ENCODE measurements at places on chromosomes 13 and 19.
A peak's percentile ranks its signal among the peaks of the same experiment; 100 is the strongest.

DNA sequence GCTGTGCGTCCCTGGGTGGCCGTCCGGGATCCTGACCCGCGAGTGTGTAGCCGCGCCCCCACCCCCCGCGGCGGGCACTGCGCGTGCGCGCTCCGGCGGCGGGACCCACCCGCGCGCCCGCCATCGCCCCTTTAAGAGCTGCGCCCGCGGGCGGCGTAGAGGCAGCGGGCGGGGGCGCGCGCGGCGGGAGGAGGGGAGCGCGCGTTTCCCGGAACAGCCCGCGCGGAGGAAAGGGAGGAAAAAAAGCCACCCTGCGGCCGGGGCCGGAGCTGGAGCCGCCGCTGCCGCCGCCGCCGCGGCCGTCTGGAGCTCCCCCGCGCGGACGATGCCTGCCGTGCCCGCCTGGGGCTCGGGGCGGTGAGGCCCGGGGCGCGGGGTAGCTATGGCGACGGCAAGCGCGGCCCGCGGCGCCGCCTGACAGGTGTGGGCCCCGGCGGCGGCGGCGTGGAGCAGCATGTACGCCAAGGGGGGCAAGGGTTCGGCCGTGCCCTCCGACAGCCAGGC lies at the start of gene SSBP4:
SSBP4 (plus strand) TSS at position 204 of the 504 bp plus-strand sequence; CDS start at position 455, 251 bp downstream.
- DNase-seq: peak; percentile 61

- no peak for DNase-seq
Observed at GRCh38 chr19:16660763-16661479, at the start of gene TMEM38A. TSS of gene TMEM38A (plus strand) at chr19:16661139. CDS start at chr19:16661218, 79 bp downstream.

- no peak for DNase-seq
Observed at GRCh38 chr19:10918359-10918758, 10.1 kb downstream of the YIPF2 start.

GRCh38 chr19:927780-928401 lies 2.1 kb downstream of the ARID3A start:
- no peak for DNase-seq

- DNase-seq: peak; percentile 73
Observed at GRCh38 chr19:28466107-28467045, 746.6 kb downstream of the UQCRFS1 start.

GRCh38 chr19:10555610-10555973 lies 10.2 kb downstream of the KRI1 start:
- DNase-seq: no peak

GRCh38 chr19:35107545-35107944 lies 8.1 kb upstream of the FXYD3 start:
- no peak for DNase-seq

DNA sequence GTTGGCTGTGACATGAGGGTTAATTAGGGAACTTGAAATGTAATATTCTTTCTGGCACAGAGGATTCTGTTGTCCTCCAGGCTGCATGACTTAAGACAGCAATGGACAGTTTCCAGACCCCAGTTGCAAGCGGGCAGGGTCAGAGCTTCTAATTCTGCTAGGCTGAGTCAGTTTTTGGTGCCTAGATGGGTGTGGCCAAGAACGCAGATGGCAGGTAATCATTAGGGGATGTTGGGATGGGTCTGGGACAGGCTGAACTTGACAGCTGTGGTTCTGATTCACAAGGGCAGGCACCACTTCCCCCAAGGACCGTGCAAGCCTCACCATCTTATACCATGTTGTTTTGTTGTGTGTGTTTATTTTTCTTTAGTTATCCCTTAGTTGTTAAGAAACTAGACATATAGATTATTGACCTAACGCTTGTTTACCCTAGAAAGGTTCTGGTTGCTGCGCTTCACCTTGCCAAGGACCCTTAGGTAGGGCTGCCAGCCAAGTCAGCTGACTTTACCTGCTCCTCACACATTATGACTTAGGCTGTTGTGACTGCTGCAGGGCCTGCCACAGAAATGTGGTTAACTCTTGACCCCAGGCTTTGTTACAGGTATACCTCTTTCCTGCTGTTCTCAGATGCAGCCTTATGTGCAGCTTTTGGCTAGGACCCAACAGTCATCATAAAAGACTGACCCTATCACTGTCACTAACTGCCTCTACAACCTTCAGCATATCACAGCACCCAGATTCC lies 117.7 kb upstream of the KLF12 start:
- DNase-seq: no peak

GRCh38 chr19:51410950-51411748 lies 6.3 kb downstream of the SIGLEC10 start:
- no peak for DNase-seq

GRCh38 chr13:44853641-44854040 lies 135.6 kb downstream of the NUFIP1 start:
- peak; percentile 71 for DNase-seq

DNA sequence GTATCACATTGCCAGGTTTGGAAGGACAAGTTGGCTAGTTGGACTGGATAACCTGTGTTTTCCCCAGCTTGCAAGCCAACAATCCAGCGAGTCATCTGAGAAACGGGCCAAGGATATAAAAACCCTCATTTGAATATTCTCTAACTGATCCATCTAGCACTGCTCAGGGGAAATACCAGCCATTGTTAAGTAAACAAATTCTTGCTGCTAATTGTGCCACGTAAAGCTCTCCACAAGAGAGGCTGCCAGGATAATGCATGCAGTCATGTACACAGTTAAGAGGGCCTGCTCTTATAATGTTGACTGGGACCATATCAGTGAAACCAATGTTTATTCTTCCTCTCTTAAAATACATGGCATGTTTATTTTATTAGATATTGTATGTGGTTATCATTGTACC lies 663.2 kb upstream of the SGCG start:
- DNase-seq: no peak

DNA sequence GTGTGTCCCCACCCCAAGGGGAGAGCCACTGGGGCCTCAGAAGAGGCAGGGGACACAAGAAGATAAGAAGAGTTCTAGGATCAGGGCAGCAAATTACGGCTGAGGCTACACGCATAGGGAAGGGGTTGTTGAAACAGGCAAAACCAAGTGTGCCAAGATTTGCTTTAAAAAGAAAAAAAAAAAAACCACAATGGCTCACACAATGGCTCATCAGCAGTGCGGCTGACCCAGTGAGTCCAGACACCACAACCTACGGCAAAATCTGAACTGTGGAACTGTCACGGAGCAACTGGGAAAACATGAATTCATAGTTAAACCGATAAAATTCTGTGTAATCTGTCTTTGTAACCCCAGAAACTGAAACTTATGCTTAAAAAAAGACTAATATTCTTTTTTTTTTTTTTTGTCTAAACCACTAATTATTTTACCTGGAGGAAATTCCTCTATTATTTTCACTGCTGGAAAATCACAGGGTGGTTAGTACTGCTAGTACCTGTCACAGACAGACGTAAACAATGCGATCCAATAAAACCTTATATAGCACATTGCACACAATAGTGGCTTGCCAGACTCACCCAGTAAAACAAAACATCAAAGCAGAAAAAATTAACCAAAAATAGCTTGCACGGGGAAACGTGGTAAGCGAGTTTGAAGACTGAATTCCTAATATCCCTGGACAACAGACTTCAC lies 325.4 kb upstream of the TSHZ3 start:
- DNase-seq: no peak

DNA sequence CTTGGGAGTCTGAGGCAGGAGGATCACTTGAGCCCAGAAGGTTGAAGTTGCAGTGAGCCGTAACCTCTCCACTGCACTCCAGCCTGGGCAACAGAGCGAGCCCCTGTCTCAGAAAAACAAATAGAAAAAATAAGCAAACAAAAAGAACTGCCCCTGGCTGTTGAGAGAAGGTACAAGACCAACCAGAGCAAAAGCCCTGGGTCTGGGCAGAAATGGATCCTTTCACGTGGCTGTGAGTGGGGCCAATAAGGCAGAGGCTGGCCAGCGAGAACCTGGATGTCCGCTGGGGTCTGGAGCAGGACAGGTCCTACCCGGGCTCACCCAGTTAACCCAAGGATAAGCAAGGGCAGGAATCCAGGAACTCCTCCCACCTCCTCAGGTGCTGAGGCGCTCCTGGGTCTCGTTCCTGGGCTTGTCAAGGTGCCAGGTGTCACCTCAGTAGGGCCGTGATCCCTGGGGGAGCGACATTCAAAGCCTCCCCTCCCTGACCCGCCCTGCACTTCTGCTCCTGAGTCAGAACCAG lies 4.7 kb upstream of the SLC5A5 start:
- DNase-seq: no peak

DNA sequence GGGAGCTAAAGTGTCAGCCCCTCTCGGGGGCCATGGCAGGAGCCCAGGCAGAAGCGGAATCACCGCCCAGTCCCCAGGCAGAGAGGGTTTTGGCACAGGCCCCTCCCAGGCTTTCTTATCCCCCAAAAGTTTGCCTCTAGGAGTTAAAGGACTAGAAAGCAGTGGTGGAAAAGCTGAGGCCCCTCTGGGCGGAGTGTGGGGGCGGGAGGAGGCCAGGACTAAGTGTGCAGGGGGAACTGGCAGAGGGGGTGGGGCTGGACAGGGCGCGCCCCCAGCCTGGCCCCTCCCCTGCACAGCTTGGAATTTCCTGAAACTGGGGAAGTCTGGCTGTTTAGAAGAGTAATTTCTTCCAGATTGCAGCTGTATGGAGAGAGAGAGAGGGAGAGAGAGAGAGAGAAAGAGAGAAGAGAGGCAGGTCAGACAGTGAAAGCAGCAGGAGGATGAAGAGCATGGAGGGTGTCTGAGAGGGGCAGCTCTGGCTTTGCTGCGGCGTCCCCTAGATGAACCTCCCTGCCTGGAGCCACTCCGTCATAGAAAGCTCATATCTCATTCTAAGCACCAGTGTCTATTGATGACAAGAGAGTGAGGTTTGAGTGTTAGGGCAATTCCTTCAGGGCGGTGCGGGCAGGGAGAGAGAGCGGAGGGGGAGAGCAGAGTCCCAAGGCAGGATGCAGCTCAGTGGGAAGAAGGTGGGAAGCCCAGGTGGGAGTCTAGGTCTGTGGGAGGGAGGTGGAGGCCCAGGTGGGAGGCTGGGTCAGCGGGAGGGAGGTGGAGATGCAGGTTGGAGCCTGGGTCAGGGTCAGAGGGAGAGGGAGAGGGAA lies at the start of gene CDC42EP5:
CDC42EP5 (minus strand) TSS at position 226 of the 821 bp plus-strand sequence. CDS start 7,749 bp downstream, outside the sequence.
- no peak for DNase-seq

DNA sequence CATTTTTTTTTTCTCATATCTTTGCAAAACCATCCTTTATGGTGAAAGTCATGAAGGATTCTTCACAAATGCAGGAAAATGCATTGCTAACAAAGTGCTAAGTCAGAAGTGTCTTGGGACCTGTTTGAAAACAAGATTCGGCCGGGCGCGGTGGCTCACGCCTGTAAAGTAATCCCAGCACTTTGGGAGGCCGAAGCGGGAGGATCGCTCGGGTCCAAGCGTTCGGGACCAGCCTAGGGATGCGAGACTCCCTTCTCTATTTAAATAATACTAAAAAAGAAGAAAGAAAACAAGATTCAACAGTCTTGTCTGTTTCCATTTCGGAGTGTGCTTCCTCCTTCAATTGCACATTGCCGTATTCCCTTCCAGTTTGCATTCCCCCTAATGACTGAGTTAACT lies 819 bp downstream of the EID2B start:
- no peak for DNase-seq

- no peak for DNase-seq
Observed at GRCh38 chr19:48798937-48799336, 11.9 kb downstream of the BCAT2 start.

DNA sequence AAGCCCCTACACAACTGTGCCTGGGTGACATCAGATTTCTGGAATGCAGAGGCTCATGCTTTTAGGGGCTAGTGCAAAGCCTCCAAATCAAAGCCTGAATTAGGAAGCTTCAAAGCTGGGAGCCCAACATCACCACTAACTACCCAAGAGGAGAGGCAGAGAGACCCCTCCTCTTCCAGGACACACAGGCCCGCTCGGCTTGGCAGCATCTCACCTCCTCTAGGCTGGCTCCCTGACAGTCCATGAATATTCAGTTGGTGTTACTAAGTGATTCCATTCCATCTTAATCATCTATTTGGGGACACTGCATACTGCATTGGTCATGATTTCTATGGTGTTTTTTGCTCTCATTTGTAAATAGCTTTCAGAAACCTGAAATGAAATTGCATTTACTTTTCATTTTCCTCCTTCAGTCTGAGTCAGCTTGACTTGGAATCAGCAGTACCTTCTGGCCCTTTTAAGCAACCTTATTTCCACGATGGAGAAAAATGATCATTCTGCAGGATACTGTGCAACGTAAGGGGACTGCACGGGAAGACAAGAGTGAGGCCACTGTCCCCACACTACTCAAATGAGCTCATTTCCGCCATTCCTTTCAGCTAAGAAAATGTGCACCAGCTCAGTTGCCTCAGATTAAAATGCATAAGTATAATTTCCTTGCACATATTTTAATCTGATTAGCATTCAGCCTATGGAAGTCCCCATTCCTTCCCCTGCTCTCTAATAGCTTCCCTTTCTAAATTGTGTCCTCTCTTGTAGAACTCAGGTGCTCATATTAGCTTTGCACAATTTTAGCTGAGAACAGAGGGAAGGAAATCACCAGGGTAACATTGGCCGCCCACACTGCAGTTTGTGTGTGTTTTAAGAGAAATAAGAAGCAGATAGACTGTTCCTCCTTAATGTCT lies 219.9 kb downstream of the RFC3 start:
- no peak for DNase-seq

DNA sequence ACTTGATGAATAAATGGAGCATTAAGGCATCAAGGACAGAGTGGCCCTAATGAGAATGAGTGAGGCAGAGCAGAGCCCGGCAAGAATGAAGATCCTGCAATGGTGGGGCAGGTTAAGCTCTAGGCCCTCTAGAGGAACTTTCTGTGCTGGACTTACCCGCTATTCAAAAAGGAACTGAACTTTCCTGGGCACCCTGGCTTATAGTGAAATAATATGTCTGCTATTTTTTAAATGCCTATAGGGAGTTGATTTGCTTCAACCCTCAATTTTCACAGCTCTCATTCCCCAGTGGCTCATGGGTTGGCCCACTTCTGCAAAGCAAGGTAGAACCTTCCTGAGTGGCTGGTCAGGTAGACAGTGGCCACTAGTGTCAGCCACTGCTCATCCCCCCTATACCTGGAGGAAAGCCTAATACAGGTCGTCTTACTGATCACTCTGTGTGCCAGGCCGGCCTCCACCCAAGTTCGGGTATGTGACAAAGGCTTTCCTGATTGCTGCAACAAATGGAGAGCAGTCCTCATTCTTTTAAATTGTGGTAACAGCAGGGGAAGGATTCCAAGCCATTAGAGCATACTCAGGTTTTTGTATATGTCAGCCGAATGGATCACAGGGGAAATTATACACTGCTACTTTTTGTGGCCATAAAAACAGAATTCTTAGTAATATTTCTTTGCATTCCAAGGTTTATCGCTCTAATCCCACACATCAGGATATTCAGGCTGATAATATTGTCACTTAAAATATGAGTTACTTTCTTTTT lies 103.0 kb downstream of the KL start:
- no peak for DNase-seq

DNA sequence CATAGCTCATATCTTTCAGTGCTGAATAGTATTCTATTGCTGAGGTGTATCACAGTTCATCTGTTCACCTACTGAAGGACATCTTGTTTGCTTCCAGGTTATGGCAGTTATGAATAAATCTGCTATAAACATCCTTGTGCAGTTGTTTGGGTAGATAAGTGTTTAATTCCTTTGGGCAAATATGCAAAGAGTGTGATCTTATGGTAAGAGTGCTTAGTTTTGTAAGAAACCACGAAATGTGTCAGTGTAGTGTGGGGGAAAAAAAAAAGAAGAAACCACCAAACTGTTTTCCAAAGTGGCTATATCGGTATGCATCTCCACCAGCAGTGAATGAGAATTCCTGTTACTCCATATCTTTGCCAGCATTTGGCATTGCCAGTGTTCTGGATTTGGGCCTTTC lies 93.3 kb downstream of the PIBF1 start:
- DNase-seq: no peak

Data from kidney glomerular epithelial cell (primary cell).